ENCODE measurements at places on chromosomes 12 and 14. TPM values are rescaled to one million over a fixed set of nuclear protein-coding genes. Genes with fewer than 3 reads are reported as not detected.

DNA sequence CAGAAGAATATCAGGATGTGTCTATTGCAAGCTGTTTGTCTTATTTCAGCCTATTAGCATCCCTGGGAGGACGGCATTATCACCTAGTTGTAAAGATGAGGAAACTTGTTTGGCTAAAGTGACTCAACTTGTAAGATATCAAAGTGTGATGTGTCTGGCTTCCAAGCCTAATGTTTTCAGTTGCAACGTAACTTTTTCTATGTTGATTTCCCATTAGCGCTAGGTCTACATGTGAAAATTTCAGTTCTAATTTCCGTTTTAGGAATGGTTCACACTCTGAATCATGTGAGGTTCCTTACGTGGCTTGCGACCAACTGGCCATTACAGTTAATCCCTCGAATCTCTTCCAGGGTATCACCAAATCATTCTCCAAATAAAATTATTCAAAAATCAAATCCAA, 58.0 kb downstream of the LLPH start:
- no peak for DNase-seq
- no peaks in the 10 kb centered on the region for H3K27me3 ChIP-seq
- H3K4me3 ChIP-seq: no peak overlapping the region

DNA sequence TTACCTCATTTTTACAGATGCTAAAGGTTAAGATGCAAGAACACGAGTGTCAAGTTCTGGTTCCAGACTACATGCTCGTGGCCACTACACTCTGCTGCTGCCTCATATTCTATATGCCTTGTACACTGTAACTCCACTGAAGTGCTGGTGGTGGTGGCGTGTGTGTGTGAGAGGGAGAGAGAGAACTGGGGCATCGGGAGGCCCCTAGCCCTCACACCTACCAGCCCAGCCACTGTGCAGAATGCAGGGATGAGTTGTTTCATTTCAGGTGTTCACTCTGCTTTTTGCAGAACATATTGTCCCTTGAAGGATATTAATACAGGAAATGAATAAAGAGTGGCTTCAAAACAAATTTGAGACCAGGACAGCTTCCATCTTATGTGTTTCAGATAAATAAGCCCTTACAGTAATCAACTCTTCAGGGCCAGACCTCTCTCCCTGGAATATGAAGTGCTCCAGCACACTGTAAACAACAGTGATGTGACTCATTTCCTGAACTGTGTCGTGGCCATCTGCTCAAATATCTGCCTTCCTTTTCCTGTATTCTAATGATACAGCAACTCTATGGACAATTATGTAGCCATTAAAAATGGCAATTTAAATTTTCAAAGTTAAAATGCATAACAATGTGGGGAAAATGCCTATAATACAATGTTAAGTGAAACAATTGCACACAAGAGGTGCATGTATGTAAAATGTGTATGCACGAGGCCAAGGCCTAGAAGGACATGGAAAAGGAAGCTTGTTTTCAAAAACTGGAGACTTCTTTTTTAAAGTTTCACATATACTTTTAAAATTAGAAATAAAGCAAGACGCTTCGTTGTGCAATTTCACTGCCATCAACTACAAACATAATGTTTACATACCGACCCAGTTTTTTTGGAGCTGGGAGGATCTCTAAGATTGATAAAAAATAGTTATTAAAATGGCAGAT, 215.4 kb downstream of the PELI2 start:
- H3K36me3 ChIP-seq: no peaks in the 10 kb centered on the region
- no peaks in the 10 kb centered on the region for H3K27me3 ChIP-seq
- no peak overlapping the region for H3K27ac ChIP-seq
- H3K4me1 ChIP-seq: no peaks in the 10 kb centered on the region

NR1H4 gene
- total RNA-seq: 2.9 TPM

ANKRD33 gene
- total RNA-seq: 0.17 TPM

GRCh38 chr12:51815571-51815970, 32.9 kb downstream of the FIGNL2 start:
- H3K4me3 ChIP-seq: no peak overlapping the region
- H3K4me1 ChIP-seq: peaks cover 35% of the 10 kb centered on the region
- H3K27ac ChIP-seq: no peak overlapping the region
- DNase-seq: no peak
- H3K36me3 ChIP-seq: peaks cover 5% of the 10 kb centered on the region
- H3K27me3 ChIP-seq: peaks cover 2% of the 10 kb centered on the region

KCNC2 gene
- 3.2 TPM for total RNA-seq

DNA sequence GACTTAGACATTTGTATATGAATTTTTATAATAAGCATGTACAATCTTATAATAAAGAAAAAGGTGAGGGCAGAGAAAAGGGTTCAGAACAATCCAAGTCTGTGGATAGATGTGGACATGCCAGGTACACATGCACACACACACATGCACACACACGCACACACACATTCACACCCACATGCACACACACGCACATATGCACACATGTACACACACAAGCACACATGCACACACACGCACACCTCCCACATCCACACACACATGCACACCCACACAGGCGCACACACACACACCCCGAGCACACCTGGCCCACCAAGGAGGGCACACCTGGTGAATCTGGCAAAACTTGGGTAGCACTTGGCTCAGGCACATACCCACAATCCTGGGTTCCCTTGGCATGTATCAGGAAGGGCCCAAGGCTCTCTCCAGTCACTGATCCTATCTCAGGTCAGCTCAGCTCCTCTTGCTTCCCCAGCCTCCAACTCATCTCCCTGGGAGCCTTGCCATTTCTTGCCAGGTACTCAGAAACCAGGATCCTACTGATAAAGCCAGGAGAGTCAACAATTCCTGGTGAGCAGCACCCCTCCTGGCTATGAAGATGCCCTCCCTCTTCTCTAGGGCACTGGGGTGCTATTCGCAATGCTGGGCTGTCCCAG, 18.6 kb upstream of the TMEM106C start:
- no peaks in the 10 kb centered on the region for H3K36me3 ChIP-seq
- no peak overlapping the region for H3K27ac ChIP-seq
- H3K4me1 ChIP-seq: peaks cover 32% of the 10 kb centered on the region
- no peak overlapping the region for H3K4me3 ChIP-seq
- DNase-seq: no peak

DNA sequence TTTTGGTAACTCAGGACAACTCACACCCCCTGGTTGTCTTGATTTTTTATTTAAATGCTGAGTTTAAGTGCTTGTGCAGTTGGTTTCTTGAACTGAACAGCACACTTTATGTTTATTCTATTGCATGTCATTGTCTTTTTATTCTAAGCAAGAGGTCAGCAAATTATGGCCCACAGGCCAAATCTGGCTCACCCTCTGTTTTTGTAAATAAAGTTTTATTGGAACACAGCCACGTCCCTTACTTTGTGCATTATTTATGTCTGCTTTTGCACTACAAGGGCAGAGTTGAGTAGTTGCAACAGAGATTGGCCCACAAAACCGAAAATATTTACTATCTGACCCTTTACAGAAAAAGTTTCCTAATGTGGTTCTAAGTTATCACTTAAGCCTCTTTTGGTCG, 52.3 kb downstream of the SUDS3 start:
- H3K4me3 ChIP-seq: no peak overlapping the region
- no peaks in the 10 kb centered on the region for H3K27me3 ChIP-seq
- H3K36me3 ChIP-seq: no peaks in the 10 kb centered on the region
- no peak for DNase-seq

DNA sequence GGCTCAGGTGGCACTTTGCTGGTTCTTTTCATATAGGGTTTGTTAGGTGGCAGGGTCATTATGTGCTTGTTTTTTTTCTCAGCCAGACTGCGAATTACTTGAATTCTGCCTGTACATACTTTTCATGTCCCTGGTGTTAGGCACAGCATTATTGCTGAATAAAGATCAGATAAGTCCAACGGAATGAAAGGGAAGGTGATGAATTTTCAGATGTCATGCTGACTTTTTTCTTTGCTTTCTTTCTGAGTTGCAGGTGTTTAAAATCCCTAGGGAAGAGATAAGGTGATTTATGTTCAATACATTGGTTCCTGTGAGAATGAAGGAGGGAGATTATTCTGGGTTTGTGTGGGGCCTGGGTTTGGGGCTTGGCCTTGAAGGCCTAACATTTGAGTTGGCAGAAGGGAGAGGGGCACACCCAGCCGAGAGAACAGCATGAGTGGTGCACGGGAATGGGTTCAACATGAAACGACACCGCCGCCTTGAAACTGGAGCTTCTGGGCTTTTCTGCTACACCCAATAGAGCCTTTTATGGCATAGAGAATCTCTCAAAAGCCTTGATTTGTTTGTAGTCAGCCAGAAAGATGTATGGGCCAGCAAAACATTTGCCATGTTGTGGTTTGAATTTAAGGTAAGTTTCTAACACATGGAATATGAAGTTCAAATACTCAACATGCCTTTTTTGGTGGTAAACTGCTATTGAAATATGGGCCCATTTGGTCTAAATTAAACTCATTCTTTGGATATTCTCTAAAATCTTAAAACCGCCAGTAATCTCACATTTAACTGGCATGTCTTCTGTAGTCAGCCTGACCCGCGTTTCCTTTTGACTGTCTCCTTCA, 477.0 kb downstream of the PCNX1 start:
- no peak overlapping the region for H3K4me3 ChIP-seq
- H3K27me3 ChIP-seq: no peaks in the 10 kb centered on the region
- H3K36me3 ChIP-seq: no peaks in the 10 kb centered on the region
- no peak for DNase-seq

GRCh38 chr12:4269279-4269991, 4.1 kb upstream of the CCND2 start:
- peak; percentile 97 for DNase-seq
- peaks cover 49% of the 10 kb centered on the region for H3K4me1 ChIP-seq
- H3K27ac ChIP-seq: peak overlapping the region; percentile 91
- no peaks in the 10 kb centered on the region for H3K36me3 ChIP-seq

KCNH5 gene
- total RNA-seq: 17.9 TPM

DNA sequence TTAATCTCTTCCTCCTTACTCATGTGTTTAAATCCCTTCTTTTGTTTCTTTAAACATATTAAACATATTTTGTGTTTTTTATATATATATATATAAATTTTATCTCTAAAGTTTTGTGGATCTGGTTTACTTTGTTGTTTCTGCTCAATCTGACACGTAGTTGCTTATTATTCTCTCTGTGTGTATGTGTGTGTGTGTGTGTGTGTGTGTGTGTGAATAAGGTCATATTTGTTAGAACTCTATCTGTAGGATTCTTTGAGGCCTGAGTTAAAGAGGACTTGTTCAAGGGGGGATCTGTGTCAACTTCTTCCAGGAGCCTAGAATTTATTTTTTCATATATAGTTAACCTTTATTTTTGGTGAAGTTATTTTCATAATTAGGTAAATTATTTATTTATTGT, 2.7 kb downstream of the GPR65 start:
- H3K36me3 ChIP-seq: no peaks in the 10 kb centered on the region
- no peak for DNase-seq
- no peaks in the 10 kb centered on the region for H3K27me3 ChIP-seq
- H3K27ac ChIP-seq: no peak overlapping the region
- no peak overlapping the region for H3K4me3 ChIP-seq

- H3K27me3 ChIP-seq: no peaks in the 10 kb centered on the region
- H3K36me3 ChIP-seq: no peaks in the 10 kb centered on the region
- peaks cover 18% of the 10 kb centered on the region for H3K4me1 ChIP-seq
- no peak overlapping the region for H3K4me3 ChIP-seq
- H3K27ac ChIP-seq: no peak overlapping the region
- no peak for DNase-seq
These were observed 7.0 kb upstream of the DHRS2 start for GRCh38 chr14:23629204-23629603.

- no peaks in the 10 kb centered on the region for H3K36me3 ChIP-seq
- no peaks in the 10 kb centered on the region for H3K27me3 ChIP-seq
- no peak overlapping the region for H3K27ac ChIP-seq
- H3K4me1 ChIP-seq: no peaks in the 10 kb centered on the region
These were observed 8.2 kb downstream of the PRKCH start for GRCh38 chr14:61329478-61330051.

- no peaks in the 10 kb centered on the region for H3K36me3 ChIP-seq
- H3K4me3 ChIP-seq: no peak overlapping the region
- H3K27ac ChIP-seq: no peak overlapping the region
- H3K4me1 ChIP-seq: no peaks in the 10 kb centered on the region
- peak; percentile 41 for DNase-seq
- H3K27me3 ChIP-seq: no peaks in the 10 kb centered on the region
These were observed 1109.8 kb downstream of the TMTC2 start for GRCh38 chr12:83796531-83796930.

FIGNL2 gene
- 1.3 TPM for total RNA-seq

- H3K27me3 ChIP-seq: no peaks in the 10 kb centered on the region
- no peaks in the 10 kb centered on the region for H3K36me3 ChIP-seq
- no peak for DNase-seq
- H3K27ac ChIP-seq: no peak overlapping the region
- H3K4me1 ChIP-seq: peaks cover 3% of the 10 kb centered on the region
These were observed 55.5 kb downstream of the PPP2R5E start for GRCh38 chr14:63487724-63488123.

POTEM gene
- not detected for total RNA-seq

- H3K27ac ChIP-seq: no peak overlapping the region
- no peak for DNase-seq
- H3K4me3 ChIP-seq: no peak overlapping the region
- peaks cover 10% of the 10 kb centered on the region for H3K4me1 ChIP-seq
These were observed 41.2 kb upstream of the FKBP4 start for GRCh38 chr12:2753536-2753935.

SLC5A8 gene
- 0.22 TPM for total RNA-seq

DNA sequence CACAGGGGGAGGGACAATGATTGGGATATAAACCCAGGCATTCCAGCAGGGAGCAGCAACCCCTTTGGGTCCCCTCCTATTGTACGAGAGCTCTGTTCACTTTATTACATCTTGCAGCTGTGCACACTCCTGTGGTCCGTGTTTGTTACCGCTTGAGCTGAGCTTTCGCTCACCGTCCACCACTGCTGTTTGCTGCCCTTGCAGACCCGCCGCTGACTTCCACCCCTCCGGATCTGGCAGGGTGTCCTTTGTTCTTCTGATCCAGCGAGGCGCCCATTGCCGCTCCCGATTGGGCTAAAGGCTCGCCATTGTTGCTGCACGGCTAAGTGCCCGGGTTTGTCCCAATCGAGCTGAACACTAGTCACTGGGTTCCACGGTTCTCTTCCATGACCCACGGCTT, 64.1 kb downstream of the E2F7 start:
- no peaks in the 10 kb centered on the region for H3K36me3 ChIP-seq

CMA1 gene
- not detected for total RNA-seq

DNA sequence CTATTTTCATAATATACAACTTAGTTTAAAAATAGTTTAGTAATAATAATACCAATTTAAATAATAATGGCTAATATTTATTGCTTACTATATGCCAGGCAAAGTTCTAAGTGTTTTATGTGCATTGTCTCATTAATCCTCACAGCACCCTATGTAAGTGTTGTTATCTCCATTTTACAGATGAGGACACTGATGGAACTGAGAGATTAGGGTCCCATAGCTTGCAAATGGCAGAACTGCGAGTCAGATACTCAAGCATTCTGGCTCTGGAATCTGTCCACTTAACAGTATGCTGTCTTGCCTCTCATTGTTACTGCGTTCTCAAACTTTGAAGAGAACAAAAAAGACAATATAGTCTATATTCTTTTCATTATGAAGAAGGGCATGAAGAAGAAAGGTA, 19.0 kb downstream of the AP5M1 start:
- no peak overlapping the region for H3K27ac ChIP-seq
- no peaks in the 10 kb centered on the region for H3K27me3 ChIP-seq
- H3K4me1 ChIP-seq: no peaks in the 10 kb centered on the region
- DNase-seq: no peak

KRT82 gene
- total RNA-seq: not detected

- DNase-seq: no peak
- H3K27me3 ChIP-seq: no peaks in the 10 kb centered on the region
- H3K4me1 ChIP-seq: no peaks in the 10 kb centered on the region
- no peaks in the 10 kb centered on the region for H3K36me3 ChIP-seq
- H3K4me3 ChIP-seq: no peak overlapping the region
- H3K27ac ChIP-seq: no peak overlapping the region
These were observed 244.3 kb upstream of the NOVA1 start for GRCh38 chr14:26841920-26842741.

SLCO1B1 gene
- 0.06 TPM for total RNA-seq

Data from spinal cord (tissue), 10 donors.